ENCODE measurements at places on chromosomes 2 and 18. TPM values are rescaled to one million over a fixed set of nuclear protein-coding genes. Genes with fewer than 3 reads are reported as not detected.

DNA sequence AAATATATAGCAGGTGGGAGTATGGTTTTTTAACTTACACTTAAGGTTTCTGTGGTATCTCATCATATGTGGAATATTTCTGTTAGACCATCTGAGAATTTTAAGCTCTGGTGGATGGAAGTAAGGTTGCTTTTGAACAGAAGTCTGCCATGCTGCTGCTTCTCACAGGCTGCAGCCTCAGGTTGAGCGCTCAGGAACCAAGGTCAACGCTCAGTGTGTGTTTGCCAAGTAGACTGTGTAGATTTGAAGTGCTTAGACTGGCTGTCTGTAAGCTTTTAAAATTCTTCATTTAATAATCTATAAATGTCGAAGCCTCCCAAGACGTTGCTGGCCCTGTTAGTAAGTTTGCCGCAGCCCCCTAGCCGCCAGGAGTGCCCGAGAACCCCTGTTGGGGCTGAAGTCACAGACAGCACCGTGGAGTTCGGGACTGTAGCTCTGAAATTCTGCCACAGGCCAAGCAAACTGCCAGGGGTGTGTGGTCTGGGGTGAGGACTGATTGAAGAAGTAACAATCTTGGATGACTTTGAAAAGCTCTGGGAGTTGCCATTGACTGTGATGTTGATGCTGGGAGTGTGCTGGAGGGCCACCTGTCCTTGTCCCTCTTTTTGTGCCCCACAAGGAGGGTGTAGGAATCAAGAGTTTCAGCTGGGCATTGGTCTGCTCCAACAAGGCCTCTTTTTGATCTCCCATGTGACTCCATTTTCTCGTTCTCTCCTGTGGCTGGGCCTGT lies 26.9 kb downstream of the INPP4A start:
- no peak for DNase-seq

- DNase-seq: no peak
Observed at GRCh38 chr2:15049096-15049993, 416.8 kb downstream of the LRATD1 start.

GRCh38 chr2:11630855-11631254 lies 39.1 kb downstream of the NTSR2 start:
- no peak for DNase-seq

PLGLB1 gene
- 0.19 TPM for polyA plus RNA-seq
